ENCODE measurements at places on chromosomes 7 and 10.

- no peak for DNase-seq
These were observed 3.7 kb upstream of the ELMO1 start for GRCh38 chr7:37452346-37452745.

DNA sequence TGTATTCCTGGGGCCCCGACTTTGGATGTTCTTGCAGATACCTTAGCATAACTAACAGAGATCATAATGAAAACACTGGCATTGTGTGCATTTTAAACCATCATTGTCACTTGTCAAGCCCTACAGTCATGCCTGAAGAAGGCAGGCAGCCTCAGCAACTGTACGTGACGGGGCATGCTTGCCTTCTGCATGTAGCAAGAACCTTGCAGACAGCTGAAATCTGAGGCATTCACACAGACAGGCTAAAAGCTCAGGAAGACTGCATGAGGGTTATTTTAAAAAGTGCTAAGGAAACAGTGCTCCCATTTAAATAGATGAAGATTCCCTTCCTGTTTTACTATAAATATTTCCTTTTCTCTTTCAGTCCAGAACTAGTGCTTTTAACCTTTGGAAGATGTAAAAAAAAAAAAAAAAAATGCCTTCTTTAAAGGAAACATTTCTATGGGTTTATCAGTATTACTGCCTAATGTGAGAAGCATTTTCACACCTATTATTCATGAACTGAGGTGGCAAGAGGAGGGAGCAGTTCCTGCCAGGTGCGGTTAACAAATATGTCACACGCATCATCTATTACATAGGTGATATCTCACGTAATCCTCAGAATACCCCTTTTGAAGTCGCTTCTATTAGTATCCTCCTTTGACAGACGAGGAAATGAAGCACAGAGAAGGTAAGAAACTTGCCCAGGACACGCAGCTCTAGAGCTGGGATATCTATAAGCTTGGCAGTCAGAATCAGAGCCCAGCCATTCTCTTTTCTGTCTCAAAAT, 88.1 kb downstream of the PRKCQ start:
- no peak for DNase-seq

GRCh38 chr7:2993868-2994267, 49.8 kb downstream of the CARD11 start:
- DNase-seq: no peak

GRCh38 chr10:120982507-120982906, 131.3 kb downstream of the WDR11 start:
- no peak for DNase-seq

GRCh38 chr7:18338910-18339523, 156.5 kb upstream of the HDAC9 start:
- DNase-seq: no peak

DNA sequence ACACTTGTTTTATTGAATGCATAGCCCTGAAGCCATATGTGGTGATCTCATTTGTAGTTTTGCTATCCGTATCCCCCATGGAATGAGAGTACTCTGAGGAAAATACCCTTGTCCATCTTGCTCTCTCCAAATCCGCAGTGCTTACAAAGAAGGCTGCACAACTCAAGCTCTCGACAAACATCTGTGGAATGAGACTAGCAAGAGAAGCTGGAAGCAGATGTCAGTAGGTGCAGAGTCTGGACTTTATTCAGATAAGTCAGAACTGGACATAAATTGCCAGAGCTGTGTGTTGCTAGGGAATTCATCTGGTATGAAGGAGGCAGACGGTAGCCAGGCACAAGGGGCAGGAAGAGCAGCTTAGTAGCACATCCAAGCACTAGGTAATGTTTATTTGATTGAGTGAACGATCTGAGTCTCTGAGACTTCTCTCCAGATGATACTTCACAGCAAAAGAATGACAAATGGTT, 1046.2 kb downstream of the XPNPEP1 start:
- peak; percentile 42 for DNase-seq

DNA sequence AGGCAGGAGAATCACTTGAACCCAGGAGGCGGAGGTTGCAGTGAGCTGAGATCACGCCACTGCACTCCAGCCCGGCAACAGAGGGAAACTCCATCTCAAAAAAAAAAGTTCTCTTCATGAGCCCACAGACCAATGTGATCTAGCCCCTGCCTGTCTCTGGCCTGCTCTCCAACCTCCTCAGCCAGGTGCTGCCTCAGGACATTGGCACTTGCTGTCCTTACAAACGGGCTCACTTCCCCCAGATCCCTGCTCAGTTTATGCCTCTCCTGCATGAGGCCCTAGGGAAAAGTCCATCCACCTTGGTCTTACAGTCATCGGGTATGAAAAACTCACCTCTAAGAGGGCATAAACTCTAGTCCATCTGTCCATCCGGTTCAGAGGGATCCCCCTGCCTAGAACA, 32.5 kb downstream of the TNS3 start:
- DNase-seq: no peak

DNA sequence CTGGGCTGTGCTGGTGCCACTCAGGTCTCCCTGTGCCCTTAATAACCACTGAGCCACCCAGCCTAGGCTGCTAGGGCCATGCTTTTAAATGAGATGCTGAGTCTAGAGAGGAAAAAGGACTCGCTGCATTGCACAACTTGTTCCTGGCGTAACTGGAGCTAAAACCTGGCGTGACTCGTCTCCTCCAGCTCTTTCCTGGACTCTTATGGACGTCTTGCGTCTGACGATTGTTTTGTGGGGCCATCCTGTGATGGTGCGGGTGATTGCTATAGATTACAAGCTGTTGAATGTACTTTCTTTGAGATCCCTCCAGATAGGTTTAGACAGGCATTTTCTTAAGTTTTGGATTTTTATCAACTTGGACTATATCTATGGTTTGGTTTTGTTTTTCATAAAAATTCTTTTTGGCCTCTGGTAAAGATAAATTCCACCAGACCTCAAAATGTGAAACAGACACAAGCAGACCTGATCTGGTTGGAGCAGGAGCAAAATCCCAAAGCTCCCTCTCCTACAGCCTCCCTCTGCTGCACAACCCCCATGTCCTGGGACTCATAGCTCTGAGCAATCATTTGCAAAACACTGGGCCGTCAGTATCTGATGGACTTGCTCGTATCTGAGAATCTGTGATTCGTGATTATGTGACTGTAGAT, 230.3 kb downstream of the ARHGAP12 start:
- peak; percentile 86 for DNase-seq

- no peak for DNase-seq
These were observed 2.5 kb downstream of the HPSE2 start for GRCh38 chr10:99233000-99233688.

GRCh38 chr10:43845121-43845520, 196.4 kb upstream of the ZNF32 start:
- no peak for DNase-seq

DNA sequence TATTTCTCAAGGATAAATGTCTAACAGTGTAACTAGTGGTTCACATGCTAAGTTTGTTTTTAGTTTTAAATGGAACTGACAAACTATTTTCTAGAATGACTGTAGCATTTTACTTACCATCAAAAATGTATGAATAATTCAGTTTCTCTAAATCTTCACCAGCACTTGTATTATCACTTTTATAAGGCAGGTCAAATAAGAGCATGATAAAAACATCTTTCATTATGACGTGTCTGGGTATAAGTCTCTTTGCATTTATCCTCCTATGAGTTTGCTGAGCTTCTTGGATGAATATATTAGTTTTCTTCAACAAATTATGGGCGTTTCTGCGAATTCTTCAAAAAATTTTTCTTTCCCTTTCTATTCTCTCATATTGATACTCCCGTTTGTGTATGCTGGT, 19.9 kb downstream of the ZNF33B start:
- no peak for DNase-seq

DNA sequence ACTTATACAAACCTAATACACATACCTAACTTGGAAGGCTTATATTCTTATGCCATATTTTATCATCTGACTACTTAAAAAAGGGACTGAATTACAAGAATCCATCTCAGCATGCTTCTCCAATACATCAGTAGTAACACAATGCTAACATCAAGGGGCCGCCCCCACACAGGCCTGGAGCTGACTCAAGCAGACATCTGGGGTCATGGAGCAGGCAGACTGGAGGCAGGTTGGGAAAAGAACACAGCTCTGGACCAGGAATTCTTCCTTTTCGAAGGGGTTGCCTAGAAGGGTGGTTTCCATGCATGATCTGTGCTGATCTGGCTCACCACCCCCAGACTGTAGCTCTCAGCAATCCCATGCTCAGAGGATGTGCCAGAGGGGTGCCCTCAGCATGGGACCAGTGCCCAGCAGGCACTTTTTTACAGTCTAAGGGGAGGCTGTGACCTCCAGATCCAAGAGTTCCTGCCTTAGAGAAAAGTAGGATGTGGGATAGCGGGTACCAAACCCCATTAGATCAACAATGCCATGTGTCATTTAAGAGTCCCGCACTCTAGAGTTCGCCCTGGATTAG, 26.1 kb upstream of the DUSP5 start:
- peak; percentile 69 for DNase-seq

- DNase-seq: no peak
These were observed 22.4 kb upstream of the MICU1 start for GRCh38 chr10:72648301-72648700.

DNA sequence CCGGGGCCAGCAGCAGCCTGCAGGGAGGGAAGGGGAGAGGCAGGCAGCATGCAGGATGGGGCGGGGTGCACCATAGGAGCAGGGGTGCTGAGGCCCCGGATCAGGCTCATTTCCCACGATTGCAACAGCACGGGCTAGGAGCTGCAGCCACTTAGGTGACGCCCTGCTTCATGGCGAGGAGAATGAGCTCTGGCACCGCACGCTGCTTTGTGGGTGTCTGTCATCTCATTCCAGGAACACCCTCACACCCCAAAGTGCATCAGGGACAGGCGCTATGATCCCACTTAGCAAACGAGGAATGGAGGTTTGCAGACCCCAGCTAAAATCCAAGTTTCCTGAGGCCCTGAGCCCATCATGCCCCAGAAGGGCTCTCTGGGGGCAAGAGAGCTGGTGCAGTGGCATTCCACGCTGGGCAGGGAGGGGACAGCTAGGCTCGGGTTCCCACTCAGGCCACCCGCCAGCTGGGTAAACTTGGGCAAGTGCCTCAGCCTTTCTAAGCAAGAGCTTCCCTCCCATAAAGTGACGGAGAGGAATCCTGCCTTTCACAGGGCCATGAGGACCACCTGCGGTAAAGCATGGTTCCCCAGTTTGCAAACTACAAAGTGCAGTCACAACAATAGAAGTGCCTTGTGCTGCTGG, 9.3 kb downstream of the KCNH2 start:
- no peak for DNase-seq

GRCh38 chr10:93211991-93212390, 138.3 kb downstream of the CYP26A1 start:
- DNase-seq: peak; percentile 48

GRCh38 chr7:151700586-151701165, 176.2 kb downstream of the PRKAG2 start:
- DNase-seq: peak; percentile 31

Measured in EH (cell line).